ENCODE measurements at places on chromosomes 1 and 21.

DNA sequence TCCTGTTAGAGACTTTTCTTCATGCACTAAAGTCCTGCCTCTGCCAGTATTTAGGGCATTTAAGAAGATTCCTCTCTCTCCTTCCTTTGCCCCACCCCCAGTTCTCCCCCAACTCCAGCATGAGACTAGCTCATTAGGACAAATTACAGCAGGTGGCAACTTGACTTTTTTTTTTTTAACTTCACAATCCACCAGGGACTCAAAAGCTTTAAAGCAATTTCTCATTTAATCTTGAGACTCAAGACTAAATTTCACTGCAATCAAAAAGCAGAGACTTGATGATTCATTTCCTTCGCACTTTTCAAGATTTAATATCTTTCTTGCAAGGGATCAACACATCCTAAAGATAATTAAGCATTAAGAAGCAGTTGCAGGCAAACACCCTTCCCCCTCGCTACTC, 74.9 kb downstream of the WLS start:
- DNase-seq: no peak

GRCh38 chr1:221078260-221078965, 199.2 kb downstream of the HLX start:
- DNase-seq: no peak

DNA sequence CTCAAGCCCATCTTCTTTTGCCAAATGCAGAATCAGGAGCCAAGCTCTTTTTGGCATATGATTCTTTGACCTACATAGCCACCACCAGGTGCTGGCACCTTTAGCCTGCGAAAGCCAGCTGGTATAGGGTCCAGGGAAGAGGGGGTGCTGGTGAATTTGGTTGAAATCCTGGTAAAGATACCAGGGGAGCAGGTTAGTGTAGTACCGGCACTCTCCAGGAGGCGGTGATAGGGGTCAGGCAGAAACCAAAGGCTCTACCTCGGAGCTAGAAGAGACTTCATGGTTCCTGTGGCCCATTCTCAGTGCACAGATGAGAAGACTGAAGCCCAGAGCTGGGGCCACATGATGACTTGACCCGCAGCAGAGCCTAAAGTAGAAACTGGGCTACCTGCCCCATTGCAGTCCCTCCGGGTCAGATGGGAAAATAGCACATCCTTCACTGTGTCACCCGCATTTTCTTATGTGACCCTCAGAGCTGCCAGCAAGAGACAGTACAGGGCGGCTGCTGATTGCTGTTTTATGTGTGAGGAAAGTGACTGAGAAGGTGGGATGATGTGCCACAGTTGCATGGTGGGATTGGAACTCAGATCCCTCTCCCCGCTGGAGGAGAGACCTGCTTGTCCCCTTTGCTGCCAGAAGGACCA, 36.0 kb upstream of the IL19 start:
- peak; percentile 52 for DNase-seq

GRCh38 chr1:165580931-165581871, 37.4 kb downstream of the LRRC52 start:
- DNase-seq: no peak

- DNase-seq: no peak
Observed at GRCh38 chr1:230588323-230588746, 53.9 kb upstream of the COG2 start.

All from stimulated activated naive CD8-positive, alpha-beta T cell treated with anti-CD3 and anti-CD28 coated beads, Interleukin-15, amount 100 ng/mL, for 72 hours (primary cell).